OCI-LY7 (cell line): ENCODE measurements at places on chromosomes 3 and 15.

GRCh38 chr15:89825271-89825940, 10.8 kb upstream of the ANPEP start:
- DNase-seq: no peak

GRCh38 chr3:62373714-62374333, 474 bp upstream of the FEZF2 start:
- no peak for DNase-seq

- DNase-seq: no peak
Observed at GRCh38 chr3:185318141-185318540, 44.8 kb upstream of the MAP3K13 start.

- peak; percentile 65 for DNase-seq
Observed at GRCh38 chr15:29668120-29668602, 154.1 kb downstream of the TJP1 start.

DNA sequence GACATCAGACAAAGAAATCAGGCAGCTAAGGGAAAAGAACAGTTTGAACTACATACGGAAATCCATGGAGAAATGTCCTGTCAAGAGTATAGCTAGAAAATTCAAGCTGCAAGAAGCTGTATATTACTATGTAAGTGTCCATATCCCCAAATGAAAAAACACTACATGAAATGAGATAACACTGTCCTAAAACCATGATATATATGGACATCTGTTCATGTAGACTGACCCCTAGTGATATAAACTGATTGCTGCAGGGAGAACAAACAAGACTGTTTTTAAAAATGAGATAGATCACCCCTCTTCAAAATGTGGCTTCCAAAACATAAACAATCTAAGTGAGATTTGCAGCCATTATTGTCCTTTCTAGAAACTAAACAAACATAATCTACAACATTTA, 985.6 kb downstream of the EPHA3 start:
- peak; percentile 10 for DNase-seq
